NCI-H2171 treated with DMSO at 0.1 percent for 48 hours (cell line): ENCODE measurements at places on chromosomes 1 and 21.
A peak's percentile ranks its signal among the peaks of the same experiment; 100 is the strongest.

DNA sequence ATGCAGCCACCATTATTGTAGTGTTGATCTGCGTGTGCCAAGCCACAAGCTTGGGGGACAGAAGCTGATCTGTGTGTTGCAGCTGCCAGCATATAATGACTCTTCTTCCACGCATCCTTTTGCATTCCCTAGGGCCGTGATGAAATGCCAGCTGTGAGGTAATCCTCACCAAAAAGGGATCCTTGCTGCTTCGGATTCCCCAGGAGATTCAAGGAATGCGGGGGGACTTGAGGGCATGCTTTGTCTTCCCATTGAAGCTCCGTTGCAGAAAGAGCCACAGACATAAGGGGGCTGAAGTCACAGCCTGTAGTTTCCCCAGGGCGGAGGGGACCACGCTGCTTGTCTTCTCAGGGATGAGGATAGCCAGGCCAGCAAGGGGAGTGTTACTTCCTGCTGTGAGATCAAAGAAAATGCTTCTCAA is 281.6 kb upstream of the FMN2 start:
- no peak for DNase-seq

DNA sequence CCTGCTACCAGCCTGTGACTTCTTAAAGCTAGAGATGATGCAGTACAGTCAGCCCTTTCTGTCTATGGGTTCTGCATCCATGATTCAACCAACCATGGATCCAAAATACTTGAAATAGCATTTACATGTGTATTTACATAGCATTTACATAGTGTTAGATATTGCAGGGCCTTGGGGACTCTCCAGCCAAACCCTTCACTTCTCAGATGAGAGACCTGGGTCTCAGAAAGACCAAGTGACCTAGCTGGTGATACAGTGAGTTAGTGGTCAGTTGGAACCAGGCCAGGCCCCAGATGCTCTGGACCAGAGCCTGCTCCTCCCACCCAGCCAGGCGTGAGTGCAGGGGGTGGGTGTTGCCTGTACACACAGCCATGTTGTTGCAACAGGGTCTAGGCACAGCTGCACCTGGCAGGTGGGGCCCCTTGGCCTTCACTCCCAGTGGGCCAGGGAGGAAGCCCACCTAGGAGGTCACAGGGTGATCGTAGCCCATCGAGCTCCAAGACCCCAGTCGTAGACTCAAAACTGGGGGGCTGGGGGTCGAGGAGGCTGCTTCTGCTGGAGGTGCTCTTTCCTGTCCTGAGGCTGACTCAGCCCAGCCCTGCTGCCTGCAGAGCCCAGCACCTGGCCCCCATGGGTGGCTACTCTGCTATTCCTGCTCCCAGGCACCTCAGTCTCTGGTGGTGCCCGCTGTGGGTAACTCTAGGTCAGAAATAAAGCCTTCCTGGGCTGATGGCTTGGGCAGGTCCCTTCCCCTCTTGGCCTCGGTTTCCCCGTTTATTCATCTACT is 7.7 kb downstream of the TMEM61 start:
- no peak for DNase-seq

DNA sequence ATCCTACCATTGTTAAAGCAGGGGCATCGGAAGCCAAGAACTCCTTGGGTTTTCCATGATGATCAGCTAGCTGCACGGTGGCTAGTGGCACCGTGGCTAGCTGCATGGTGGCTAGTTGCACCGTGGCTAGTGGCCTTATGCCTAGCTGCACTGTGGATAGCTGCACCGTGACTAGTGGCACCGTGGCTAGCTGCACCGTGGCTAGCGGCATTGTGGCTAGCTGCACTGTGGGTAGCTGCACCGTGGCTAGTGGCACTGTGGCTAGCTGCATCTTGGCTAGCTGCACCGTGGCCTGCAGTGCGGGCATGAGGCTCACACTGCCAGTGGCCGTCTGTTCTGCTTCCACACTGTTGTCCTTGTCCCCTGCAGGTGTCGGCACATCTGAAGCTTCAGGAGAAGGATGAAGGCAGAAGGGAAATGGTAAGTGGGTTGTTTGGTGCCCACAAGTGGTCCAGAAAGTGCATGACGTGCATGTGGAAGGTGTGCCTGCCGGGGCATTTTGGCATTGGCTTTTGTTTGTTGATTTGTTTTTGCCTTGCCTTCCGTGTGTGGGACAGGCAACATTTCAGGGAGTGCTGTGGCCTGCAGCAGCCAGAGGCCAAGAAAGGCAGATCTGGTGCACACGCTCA is 38.6 kb downstream of the TFF3 start:
- DNase-seq, result no peak

DNA sequence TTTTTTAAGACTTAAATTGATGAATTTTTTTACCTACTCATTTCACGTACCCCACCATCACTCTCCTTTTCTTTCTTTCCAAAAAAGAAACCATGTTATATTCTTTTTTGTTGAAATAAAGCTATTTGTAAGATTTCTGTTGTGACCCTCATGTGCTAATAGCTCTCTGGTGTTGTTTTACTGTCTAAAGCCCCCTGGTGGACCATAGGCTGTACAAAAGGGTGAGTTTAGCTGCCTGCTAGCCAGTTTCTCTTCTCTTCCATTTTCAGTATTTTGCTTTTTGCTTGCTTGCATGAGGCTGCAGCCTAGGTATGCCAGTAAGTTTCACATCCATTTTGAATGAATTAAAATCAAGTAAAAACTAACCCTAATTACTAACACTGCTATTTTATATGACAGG is 15.6 kb upstream of the VAMP3 start:
- DNase-seq, result peak; percentile 10

GRCh38 chr21:39007532-39007931 is 175.7 kb downstream of the PSMG1 start:
- DNase-seq, result no peak

GRCh38 chr1:54581621-54582035 is 33.6 kb downstream of the ACOT11 start:
- DNase-seq, result peak; percentile 66

GRCh38 chr1:202167708-202168415 is 7.5 kb upstream of the PTPN7 start:
- DNase-seq, result peak; percentile 89

DNA sequence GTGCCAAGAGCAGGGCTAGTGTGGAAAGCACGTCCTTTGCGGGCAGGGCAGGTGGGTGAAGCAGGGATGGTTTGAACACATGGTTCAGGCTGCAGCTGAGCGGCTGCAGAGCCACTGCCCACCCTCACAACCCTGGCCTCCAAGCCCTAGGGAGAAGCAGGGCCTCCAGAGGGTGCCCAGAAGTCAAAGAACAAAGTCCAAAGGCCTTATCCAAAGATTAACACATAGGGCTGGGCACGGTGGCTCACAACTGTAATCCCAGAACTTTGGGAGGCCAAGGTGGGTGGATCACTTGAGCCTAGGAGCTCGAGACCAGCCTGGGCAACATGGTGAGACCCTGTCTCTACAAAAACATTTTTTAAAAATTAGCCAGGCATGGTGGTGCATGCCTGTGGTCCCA is 46.8 kb downstream of the CAPN8 start:
- DNase-seq, result no peak

DNA sequence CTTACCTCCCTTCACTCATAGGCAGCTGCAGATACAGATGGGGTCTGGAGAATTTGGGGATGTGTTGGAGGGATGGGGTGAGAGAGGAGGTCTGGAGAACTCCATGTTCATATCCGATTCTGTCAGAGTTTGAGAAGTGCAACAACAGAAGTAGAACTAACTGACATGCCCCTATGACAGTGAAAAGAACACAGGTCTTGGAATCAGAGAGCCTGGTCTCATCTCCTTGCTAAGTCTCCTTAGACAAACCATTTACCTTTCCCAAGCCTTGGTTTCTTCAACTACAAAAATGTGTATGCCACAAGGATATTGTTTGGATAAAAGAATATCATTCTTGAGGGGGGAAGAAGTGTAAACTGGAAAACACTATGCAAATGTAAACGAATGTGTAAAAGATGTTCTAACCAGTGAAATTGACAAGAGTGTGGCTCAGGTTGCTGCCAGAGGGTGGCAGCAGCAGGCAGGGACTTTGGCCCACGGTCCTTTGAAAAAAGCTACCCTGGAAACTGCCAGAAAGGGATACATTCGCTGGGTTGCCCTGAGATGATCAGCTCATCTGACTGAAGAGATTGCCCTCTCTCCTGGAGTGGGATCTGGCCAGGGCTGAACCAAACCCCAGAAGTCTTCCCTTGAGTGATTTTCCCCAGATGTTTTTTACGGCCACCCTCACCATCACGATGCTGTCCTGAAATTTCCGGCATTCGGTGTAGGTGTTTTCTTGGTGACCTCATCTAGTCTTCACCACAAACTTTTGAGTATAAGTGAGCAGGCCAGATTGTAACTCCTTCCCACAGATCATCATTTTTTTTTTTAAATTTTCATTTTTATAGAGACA is 17.0 kb upstream of the CD2 start:
- peak; percentile 58 for DNase-seq

GRCh38 chr1:25538191-25538767 is 5.1 kb upstream of the LDLRAP1 start:
- no peak for DNase-seq

DNA sequence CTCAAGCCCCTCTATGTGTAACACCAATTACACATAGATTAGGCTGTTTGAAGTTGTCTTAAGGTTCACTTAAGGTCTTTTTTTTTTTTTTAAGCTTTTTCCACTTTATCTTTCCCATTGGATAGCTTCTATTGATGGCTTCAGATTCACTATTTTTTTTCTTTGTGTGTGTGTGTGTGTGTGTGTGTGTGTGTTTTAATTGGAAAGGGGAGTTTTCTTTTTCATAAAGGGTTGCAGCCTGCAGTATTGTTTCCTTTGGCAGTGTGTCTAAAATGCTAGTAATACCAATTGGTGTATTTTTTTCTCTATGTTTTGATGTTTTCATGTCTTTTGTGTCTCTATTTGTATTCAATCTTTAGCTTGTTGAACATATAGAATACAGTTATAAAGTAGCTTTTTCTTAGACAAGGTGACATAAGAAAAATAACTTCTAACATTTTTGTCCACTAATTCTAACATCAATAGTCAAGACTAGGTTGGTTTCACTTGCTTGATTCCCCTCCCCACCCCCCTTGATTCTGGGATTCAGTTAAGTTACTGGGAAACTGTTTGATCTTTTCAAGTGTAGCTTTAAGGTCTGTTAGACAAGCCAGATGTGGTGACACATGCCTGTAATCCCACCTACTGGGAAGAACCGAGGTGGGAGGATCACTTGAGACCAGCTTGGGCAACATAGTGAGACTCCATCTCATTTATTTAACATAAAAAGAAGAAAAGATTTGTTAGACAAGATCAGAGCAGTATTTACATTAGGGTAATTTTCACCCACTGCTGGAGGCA is 21.4 kb downstream of the PRRC2C start:
- DNase-seq, result no peak

GRCh38 chr1:203093754-203094410 is 8.1 kb upstream of the MYOG start:
- DNase-seq, result no peak

GRCh38 chr1:94731891-94732290 is 88.3 kb upstream of the SLC44A3 start:
- DNase-seq, result no peak

DNA sequence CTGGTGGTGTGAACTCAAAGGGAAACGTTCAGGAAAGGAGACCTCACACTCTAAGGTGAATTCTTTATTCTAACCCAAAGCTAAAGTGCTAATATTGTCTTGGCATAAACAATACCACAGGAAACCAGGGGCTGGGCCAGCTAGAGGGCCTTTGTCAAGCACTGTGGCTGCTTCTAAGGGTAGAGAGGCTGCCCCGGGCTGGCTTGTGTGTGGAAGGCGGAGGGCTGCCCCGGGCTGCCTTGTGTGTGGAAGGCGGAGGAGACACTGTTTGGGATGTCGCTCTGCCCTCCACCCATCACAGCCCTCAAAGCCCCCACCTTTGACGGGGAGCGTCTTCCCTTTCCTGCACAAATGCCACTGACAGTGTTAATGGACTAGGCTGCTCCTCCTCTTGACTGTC is 216.8 kb downstream of the TOMM20 start:
- DNase-seq, result no peak

DNA sequence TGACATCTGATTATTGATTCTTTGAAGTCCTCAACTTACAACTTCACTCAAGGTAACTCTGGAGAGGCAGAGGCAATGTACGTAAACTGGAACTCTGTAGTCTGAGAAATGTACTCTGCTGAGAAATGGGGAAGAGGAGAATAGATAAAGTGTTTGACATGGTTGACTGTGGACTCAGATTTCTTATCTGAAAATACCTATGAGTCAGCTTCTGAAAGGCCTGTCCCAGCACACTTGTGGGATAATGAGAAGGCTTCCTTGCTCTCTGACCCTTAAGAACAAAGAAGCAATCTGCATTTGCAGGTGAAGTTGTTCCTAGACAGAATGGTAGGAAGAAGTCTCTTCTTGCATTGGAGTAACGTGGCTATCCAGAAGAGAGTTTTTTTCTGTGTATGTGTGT is 1573.5 kb downstream of the BRINP3 start:
- no peak for DNase-seq

- DNase-seq, result no peak
These were observed 9.2 kb downstream of the PDXK start for GRCh38 chr21:43728154-43728466.

DNA sequence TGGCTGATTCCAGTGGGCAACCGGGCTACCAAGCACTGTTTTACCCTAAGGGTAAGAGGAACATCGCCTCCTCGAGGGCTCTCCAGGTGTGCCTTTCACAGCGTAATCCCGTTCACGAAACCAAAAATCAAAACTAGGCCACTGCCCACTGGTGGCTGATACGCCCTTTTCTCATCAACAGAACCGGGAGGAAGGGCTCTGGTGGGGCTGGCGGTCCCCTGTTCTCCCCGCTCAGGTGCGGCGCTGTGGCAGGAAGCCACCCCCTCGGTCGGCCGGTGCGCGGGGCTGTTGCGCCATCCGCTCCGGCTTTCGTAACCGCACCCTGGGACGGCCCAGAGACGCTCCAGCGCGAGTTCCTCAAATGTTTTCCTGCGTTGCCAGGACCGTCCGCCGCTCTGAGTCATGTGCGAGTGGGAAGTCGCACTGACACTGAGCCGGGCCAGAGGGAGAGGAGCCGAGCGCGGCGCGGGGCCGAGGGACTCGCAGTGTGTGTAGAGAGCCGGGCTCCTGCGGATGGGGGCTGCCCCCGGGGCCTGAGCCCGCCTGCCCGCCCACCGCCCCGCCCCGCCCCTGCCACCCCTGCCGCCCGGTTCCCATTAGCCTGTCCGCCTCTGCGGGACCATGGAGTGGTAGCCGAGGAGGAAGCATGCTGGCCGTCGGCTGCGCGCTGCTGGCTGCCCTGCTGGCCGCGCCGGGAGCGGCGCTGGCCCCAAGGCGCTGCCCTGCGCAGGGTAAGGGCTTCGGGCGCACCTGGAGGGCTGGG is at the start of gene IL6R:
Gene IL6R (plus strand): TSS at position 360 of the 763 bp plus-strand sequence. CDS start 287 bp downstream, at position 647.
- peak; percentile 26 for DNase-seq

DNA sequence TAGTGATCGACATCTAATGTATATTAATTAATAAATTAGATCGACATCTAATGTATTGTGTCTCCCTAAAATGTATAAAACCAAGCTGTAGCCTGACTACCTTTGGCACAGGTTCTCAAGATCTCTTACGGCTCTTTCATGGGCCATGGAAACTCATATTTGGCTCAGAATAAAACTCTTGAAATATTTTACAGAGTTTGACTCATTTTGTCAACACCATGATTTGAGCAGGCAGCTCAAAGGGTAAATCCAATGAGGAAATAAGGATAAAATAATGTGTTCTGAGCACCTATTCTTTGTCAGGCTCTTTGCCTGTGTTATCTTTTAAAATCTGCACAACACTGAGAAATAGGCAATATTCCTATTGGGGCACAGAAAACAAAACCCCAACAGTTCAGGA is 223.4 kb upstream of the DUSP10 start:
- no peak for DNase-seq

GRCh38 chr1:30405631-30406212 is 317.7 kb downstream of the MATN1 start:
- DNase-seq, result no peak
